ENCODE measurements at places on chromosomes 2 and 18.

DNA sequence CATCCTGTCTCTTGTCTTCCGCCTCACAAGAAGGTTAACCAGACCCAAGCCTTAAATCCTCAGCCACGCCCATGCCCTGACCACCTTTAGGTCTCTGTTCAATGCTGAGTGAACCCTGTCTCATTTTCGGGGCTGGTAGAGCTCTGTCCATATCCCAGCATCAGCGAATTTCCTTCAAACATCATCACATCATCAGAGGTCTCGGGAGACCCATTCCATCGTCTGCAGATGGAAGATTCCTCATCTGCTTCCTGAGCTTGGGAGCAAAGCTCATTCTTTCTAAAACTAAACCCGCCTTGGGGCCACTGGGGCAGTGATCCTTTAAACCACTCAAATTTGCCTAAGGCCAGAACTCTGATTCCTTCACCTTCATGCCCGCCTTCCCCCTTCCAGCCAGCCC lies 173.7 kb downstream of the TTC32 start:
- no peak for DNase-seq

DNA sequence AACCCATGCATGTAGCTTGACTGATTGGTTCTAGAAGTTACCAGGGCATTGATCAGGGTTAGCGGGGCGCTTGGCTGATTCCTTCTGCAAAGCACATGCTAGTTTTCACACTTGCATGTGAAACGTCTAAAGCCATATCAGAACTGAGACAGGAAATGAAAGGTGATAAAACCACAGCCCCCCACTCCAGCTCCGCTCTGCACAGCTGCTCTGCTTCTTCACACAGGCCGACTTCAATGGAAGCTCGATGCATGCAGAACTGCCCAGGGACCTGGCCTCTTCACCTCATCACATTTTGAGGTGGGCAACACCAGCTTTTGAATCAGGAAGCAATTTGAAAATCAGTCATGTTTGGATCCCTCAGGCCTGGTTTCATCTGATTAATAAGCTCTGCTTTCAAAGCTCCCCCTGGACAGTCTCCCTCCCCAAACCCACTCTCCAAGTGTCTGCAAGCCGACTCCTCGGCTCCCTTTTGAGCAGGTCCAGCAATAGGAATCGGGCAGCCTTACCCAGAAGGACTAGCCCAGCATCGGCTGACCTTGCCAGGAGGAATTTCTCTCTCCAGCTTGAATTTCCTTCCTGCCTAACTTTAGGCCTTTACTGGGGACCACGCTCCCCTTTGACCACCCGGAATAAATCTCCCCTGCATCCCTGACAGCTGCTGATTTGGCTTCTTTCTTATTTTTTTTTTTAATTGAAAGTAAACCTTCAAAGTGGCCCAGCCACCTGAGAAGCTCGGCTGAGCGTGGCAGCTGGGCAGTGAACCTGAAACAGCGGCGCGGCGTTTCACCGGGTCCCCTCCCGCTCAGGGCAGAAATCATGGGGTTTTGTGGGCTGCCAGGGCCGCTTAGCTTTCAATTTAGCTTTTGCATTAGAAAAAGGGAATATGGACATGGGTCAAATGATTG lies 31.7 kb downstream of the HRH4 start:
- no peak for DNase-seq

- no peak for DNase-seq
These were observed 70.4 kb upstream of the SKOR2 start for GRCh38 chr18:47321815-47322214.

- DNase-seq: no peak
These were observed 224.8 kb upstream of the FN1 start for GRCh38 chr2:215660687-215661086.

DNA sequence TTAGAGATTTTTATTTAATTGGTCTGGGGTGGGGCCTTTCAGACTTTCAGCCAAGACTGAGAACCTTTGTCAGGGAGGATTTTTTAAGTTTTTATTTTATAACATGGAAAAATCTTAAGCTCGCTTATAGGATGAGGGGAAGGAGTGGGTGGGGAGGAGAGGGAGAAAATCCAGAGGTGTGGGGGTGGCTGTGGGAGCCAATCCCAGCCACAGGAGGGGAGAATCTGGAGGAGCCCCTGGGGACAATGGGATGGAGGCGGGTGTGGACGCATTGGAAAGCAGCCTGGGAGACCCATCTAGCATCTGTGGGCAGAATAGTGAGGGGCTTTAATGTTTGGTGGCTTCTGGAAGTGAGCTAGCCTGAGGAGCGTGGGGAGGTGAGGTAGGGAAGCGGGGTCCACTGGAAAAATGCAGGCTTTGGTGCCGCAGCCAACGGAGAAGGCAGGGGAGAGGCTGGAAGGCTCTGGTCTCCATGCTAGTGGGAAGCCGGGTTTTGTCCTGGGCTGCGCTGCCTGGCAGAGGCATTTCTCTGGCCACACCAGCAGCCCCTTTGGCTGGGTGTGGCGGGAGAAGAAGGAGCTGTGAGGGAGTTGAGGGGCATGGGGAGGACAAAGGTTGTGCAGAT lies 11.5 kb upstream of the INPP5D start:
- no peak for DNase-seq

DNA sequence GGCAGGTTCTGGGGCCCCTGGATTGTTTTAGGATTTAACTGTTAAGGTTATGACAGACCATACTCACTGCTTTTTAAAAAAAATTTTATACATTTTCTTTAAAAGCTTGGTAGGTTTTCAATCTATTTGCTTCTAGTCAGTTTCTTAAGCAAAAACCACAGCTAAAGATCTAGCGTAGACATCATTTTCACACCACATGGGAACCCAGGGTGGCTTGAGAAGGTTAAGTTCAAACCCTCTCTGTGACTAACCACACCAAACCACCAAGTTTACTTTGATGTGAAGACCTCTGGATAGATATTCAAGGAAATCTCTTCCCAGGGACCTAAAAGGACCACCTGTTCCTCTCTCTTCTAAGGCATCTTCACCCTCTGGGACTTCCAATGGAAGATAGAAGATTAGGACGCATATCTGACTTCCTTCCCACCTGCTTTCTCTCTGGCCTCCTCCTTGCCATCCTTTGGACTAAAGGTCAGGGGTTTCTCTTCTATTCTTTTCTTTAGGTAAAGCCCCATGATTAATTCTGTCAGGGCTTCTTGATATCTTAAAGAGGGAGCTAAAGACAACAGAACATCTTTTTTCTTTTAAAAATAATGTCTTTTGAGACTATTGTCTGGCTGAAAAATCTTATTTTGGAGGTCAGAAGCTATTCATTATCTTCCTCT lies 32.3 kb downstream of the FOSL2 start:
- DNase-seq: no peak
